ENCODE measurements at places on chromosomes 2 and 18.

GRCh38 chr2:62808554-62808953, 103.0 kb downstream of the EHBP1 start:
- DNase-seq = no peak

DNA sequence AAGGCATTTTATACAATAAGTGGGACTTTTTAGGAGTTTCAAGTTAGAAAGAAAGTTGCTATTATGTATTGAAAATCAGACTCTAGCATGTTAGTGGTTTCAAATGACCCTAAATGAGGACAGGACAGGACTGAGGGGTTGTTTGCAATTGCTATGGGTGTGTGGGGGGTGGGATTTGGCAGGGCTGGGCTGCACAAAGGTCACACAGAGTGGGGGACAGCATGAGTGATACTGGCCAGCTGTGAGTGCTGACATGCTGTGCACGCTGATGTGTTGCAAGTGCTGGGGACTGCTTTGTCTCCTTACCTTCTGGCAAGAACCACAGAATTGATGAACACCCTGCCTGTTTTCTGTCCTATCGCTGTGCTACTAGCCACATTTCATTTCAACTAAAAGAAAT, 29.8 kb downstream of the RNMT start:
- no peak for DNase-seq

DNA sequence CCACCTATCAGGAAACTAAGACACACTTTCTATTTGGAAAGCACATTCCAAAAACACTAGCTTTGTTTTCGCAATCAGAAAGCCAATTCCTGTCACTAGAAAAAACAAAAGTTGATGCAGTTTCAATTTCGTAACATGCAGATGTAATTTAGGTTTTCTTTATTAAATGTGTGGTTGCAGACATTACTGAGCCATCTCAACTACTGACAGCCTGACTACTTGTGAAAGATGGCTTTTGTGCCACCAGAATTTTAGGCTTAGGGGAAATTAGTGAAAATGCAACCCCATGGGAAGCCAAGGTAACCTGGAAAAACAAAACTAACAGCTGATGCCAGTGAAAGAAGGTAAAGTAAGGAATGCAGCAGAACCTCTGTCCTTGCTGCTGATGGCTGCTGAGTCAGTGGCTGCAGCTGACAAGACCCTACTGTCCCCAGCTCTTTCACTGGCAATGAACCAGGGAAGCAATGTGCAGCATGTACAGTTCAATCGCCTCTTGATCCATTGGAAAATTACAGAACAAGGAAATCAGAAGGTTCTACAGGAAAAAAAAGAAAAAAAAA, 34.9 kb downstream of the FEZ2 start:
- no peak for DNase-seq

DNA sequence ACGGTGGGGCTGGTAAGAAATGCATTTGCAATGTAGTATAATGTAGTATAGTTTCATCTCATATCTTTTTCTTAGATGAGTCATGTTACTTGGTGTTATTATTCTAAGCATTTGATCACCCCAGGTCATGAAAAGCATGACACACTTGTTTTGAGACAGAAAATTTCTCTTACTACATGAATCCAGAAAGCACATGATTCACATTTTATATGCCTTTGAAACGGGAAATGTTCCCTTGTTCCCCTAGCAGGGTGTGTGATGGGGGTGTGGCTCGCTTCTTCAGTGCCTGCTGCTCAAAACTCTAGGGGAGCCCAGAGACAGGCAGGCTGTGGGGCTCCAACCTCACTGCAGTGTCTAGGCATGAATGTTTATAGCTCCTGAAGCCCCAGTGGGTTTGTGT, 116.0 kb upstream of the RAB27B start:
- no peak for DNase-seq

DNA sequence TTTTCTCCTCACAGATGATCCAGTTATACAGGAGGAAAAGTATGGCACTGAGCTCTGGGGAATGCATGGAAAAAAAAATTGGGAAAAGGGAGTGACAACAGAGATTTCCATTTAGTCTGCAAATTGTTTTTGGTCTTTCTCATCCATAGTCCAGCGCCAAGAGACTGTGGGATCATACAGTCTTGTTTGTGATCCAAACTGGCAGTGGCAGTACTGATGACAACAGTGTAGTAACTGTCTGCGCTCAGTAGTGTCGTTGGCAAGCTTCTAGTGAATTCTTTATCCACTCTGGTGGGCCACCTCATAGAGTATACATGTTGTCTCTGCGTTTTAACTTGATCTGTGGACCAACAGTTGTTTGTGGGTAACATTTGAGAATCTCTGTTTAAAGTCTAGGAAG, 37.9 kb downstream of the GALNT1 start:
- DNase-seq = no peak

GRCh38 chr2:68157002-68157401, 686 bp upstream of the PNO1 start:
- DNase-seq = no peak

- no peak for DNase-seq
Measured at GRCh38 chr2:23507267-23508065, 122.5 kb downstream of the KLHL29 start.

- peak; percentile 20 for DNase-seq
Measured at GRCh38 chr2:84969511-84970209, 1.3 kb upstream of the KCMF1 start.

DNA sequence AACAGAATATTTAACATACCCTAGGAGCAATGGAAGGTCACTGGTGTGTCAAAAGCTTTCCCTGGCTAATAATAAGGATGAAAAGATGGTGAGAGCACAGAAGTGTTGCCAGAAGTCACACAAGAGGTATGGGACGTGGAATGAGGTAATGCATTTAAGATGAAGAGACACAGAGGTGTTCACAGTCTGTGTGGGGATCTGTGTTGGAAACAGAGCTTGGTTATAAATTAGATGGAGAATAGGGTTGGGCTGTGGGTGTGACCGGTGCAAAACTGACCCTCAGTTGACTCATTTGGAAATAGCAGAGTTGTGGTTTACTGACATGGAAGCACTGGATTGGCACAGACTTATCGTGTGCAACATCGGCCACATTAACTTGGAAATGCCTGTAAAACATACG, 372.5 kb downstream of the SATB2 start:
- no peak for DNase-seq

- DNase-seq = peak; percentile 55
Measured at GRCh38 chr18:76490670-76491472, 4.2 kb downstream of the ZNF516 start.

DNA sequence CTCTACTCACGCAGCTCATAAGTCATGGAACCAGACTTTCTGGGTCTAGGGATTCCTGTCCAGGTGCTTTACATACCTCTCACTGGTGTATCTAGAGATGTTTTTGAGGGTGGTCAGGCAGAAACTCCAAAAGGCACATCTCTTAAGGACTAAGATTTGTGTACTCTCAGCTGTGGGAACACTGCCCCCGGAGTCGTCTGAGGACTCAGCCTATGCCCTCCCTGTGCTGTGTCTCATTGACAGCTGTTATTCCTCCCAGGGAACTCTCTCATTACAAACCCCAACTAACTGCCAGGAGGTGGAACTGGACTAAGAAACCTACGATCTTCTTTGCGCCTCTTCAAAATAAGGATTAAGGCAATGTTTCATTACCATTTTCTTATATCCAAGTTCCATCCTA, 293.9 kb upstream of the DLGAP1 start:
- no peak for DNase-seq

DNA sequence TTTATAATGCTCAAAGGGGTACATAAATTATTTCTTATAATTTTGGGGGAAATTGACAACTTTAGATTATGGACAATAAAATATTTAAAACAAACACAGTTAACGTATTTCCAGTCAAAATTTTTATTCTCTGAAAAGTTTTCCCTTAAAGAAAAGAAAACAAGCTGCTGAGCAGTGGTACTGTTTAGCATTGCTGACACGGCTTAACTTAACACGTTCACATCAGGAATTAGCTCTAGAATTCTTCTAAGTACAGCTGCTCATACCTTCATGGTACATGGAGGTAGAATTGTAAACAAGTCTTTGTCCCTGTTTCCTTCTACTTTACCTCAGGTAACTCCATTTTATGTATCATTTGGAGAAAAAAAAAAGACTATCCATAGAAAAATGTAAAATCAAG, 2.0 kb downstream of the SLC38A11 start:
- no peak for DNase-seq

GRCh38 chr18:48708807-48709206, 170.0 kb downstream of the CTIF start:
- DNase-seq = no peak

GRCh38 chr18:8300751-8301410, 308.4 kb upstream of the RAB12 start:
- no peak for DNase-seq

- no peak for DNase-seq
Measured at GRCh38 chr18:5518899-5519371, 24.9 kb downstream of the EPB41L3 start.

- no peak for DNase-seq
Measured at GRCh38 chr2:168690381-168690885, 112.0 kb upstream of the NOSTRIN start.

DNA sequence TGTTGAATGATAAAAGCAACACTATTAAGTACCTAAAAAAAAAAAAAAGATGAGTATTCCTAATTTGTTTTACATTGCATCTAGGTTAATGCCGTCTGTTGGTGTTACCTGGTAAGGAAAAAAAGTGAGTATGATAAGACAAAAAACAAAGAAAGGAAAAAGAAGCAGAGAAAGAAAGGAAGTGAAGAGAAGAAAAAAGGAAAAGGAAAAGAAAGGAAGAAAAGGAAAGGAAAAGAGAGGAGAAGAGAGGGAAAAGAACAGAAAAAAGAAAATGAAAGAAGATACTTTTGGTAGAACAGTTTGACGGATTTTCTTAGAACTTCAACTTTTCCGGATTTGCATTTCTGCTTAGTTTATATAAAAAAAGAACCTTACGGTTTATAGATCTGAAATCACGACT, 387.9 kb downstream of the METTL4 start:
- DNase-seq = no peak

DNA sequence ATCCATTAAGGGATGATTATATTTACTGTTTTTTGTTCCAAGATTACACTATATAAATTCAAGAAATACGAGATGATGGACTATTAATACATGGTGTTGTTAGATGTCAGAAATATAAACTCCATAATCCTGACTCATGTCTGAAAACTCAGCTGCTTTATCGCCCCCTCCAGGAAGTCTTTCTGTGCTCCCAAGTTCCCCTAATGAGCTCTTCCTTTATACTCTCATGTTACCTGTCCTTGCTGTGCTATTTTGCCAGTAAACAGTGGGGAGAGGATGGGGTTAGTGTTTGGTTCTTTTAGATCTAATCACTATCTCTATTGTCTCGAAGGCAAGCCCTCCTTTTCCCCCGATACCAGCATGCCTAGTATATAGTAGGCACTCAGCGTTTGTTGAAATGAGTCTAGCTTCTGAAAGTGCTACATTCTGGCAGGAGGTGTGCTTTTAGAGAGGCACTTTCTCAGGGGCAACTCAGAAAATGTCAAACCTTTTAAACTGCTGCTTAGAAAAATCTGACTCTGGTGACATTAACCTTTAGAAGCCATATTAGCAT, 21.4 kb upstream of the BARD1 start:
- DNase-seq = no peak

GRCh38 chr2:168666339-168666738, 136.1 kb upstream of the NOSTRIN start:
- DNase-seq = no peak

- no peak for DNase-seq
Measured at GRCh38 chr2:108626995-108627394, 92.3 kb upstream of the RANBP2 start.

DNA sequence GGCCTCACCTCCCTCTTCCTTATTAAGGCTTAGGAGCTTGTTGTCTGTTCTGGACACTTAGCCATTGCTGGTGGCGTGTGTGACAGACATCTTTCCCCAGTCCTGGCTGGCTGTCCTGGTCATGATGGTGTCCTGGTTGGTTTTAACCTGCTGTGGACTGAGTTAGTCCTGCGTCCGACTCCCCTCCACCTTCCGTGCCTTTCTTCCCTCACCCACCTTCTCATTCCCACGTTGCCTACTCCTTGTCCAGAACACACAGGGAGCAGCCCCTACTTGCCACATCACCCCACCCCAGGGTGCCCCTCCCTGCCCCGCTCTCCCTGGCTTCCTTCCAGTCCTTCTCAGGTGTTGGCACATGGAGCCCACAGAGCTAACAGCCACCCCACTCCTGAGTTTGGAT, 9.5 kb downstream of the ANO7 start:
- no peak for DNase-seq

DNA sequence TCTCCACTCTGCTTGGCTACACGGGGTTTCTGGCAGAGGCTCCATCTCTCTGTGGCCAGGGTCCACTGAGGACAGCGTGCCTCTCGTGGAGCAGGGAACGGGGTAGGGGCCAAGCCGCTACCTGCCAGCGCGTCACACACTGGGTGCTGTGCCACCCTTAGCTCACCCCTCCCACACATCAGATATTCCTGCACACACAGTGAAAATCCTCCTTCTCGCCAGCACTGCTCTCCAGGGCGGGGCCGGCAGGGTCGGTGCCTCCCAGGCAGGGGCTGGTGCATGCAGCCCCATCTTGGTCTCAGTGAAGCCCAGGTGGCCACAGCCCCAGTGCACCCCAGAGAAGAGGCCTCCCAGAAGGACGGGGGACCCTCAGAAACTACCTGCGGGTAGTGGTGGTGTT, 124.6 kb downstream of the MBP start:
- DNase-seq = no peak

DNA sequence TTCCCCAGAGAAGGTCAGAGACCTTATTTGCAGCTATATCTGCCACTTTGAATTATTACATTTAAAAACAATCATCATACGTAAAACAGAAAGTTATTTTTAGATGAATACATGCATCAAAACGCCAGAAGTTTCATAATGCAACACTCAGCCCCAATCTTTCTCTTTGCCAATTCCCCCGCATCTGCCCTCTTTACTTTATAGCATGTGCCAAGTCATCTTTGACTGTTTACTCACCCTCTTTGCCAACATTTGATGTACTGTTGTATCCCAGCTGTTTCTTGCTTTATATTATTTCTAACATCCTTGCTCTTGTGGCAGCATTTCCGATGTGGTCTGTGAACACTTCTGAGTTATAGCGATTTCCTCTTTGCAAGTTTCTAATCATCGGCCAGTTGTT, 86.2 kb downstream of the CRIM1 start:
- no peak for DNase-seq

GRCh38 chr2:190505696-190506095, 28.8 kb downstream of the NEMP2 start:
- no peak for DNase-seq

DNA sequence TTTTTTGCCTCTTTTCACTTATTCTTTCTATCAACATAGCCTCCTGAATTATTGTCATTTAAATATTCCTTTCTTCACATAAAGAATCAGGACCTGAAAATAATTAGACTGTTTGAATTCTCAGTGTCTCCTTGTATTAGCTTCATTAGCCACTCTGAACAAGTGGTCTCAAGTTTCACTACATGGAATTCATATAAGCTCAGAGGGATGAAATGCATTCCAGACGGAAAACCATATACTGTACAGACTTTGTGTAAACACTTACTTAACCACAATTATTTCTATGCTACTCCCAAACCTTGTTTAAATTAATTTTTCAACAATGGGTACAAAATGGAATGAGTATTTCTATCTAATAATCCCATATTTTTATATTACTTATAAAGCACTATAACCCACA, 53.4 kb downstream of the CHN1 start:
- no peak for DNase-seq

- DNase-seq = no peak
Measured at GRCh38 chr2:225573603-225574002, 174.1 kb downstream of the NYAP2 start.

Data from T-helper 17 cell (primary cell).